ENCODE measurements at places on chromosomes 12 and 14.

DNA sequence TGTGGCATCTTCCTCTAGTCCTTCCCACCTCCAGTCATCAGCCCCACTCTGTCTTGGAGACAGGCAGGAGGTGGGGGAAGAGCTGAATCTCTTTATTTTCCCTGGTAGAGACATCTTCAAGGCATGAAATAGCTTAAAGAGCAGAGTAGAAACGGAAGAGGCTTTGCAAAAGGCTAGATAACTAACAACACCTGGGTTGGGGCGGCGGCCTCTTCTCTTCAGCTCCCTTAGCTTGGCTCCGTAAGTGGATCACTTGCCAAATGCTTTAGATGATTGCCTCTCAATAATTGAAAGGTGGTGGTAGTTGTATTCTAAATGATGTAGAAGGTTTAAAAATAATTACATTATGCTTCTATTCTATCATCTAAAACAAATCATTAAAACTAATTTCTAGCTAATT is 36.1 kb downstream of the SSPN start:
- no peak for DNase-seq

- DNase-seq: no peak
These were observed 56.2 kb downstream of the FNTB start for GRCh38 chr14:65042731-65043372.

GRCh38 chr12:21813125-21813524 is 38.6 kb upstream of the KCNJ8 start:
- no peak for DNase-seq

GRCh38 chr12:27958675-27959074 is 13.9 kb downstream of the PTHLH start:
- no peak for DNase-seq

DNA sequence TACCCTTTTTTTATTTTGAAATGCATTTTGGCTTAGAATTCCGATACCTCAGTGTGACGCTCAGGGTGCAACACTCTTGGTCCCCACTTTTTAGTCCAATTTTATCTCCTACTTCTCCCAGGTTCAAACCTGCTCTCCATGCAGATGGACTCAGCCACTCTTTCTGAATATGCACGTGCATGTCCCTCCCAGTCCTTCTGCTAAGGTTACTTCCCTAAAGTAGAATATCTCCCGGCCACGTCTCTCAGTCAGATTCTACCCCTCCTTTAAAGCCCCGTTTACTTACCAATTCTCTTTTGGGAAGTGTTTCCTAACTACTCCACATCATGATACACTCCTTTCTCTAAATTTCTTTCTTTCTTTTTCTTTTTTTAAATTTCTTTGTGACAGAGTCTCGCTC is 15.5 kb upstream of the PARP11 start:
- DNase-seq: no peak
